Naive thymus-derived CD4-positive, alpha-beta T cell (primary cell): ENCODE measurements at places on chromosomes 2 and 18. TPM values are rescaled to one million over a fixed set of nuclear protein-coding genes. Genes with fewer than 3 reads are reported as not detected.

DNA sequence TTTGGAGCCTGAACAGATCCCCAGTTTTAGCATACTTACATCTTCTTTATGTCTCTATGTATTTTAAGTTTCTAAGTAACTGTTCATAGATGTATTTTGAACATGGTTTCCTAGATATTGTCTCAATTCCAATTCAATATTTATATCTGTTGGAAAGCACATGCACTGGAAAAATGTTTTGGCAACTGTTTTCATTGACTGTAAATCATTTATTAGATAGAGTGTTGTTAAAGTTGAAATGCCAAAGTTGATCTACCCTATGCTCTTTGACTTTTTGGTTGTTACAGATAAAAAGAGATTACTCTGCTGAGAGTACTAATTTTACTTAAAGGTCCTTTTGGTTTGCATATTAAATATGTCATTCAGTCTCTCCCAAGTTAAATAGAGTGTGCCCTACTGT is 345.0 kb upstream of the NRP2 start:
- DNase-seq, result no peak

GRCh38 chr2:78564666-78565065 is 460.8 kb upstream of the REG3G start:
- no peak for DNase-seq

DNA sequence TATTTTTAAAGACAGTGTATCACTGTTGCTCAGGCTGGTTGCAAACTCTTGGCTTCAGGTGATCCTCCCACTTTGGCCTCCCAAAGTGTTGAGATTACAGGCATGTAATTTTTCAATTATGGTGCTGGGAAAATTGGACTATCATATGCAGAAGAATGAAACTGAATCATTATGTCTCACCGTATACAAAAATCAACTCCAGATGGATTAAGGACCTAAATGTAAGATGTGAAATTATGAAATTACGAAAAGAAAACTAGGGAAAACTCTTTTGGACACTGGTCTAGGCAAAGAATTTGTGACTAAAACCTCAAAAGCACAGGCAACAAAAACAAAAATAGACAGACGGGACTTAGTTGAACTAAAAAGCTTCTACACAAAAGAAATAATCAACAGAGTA is 31.2 kb downstream of the MAP3K2 start:
- no peak for DNase-seq

GRCh38 chr2:240469740-240470139 is 34.3 kb downstream of the GPC1 start:
- no peak for DNase-seq

GRCh38 chr2:66850376-66850775 is 415.5 kb downstream of the MEIS1 start:
- no peak for DNase-seq

DNA sequence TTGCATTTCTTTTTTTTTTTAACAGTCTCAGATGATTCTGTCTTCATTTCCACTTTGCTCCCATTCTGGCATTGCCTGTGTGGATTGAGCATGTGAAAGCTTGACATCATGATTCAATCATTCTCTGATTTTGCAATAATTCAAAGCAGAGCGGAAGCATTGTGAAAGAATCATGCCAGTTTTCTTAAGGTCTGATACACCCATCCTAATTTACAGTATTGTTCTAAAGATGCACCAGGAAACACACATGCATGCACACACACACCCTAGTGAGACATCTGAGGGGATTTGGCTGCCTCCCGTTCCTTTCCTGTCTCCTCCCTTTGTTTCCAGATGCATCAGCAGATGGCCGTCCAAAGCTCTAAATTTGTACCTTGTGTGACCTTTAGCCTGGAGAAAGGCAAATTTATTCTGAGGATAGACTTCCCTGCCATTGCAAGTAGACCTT is 97.3 kb downstream of the FMNL2 start:
- no peak for DNase-seq

DNA sequence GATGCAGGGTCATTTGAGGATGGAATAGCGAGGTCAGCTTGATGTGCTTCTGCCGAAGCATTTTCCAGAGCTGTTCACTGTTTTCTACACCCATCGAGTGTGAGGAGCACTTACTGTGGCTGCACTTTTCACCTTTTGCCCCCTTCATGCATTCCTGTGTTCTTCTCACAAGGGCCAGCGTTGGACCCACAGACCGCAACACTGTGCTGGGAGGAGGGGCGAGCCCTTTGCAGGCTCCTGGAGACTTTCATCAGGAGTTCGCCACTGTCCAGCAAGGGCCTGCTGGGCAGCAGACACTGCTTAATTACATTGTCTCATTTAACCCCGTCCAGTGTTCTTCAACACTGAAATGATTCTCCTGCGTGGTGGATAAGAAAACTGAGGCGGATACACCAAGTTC is 29.9 kb downstream of the CYP26B1 start:
- no peak for DNase-seq

DNA sequence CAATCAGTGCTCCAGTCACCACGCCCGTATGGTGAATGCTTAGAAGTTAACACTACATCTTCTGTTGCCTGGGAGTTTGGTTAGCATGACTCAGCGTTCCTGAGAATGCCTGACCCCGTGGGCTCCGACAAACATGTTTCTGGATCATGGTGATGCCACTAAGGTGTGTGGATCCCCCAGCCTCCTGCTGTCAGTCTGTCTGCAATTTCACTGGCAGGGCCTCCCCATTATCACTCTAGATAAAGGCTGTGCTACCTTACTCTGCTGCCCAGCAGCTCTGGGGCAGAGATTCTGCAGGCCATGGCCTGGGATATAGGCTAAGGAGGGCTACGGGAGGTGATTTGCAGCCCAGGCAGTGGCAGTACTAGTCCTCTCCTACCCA is 66.0 kb downstream of the STPG4 start:
- DNase-seq, result no peak

GRCh38 chr2:45688479-45689298 is 37.2 kb downstream of the PRKCE start:
- no peak for DNase-seq

DNA sequence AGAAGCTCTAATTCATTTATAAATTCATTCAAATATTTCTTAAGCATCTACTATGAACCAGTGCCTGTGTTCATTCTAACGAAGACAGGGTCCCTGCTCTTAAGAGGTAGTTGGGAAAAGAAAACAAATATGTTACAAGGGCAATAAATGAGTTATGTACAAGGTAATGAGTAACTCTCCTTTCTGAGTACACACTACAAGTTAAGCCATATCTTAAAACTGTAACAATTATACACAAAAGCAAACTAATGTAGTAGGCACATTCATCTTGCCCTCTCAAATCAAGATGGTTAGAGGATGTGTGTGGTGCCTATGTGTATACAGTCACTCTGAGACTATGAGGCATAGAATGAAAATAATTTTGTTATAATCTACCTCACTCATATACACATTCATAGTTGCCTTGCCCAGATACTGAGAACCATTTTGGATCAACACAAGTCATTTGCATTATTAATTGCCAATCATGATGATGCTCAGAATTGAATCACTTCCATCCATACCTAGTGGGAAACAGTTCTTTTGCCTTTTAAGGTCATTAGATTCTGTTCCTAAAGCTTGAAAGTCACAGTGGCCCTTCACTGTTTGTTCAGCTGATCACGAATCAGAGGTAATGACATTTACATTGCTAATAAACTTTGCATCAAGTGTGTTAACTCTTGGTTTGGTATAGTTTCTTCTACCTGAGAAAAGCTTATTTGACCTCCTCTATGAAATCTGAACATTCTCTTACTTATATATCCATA is 283.1 kb downstream of the ZNF385B start:
- no peak for DNase-seq

DNA sequence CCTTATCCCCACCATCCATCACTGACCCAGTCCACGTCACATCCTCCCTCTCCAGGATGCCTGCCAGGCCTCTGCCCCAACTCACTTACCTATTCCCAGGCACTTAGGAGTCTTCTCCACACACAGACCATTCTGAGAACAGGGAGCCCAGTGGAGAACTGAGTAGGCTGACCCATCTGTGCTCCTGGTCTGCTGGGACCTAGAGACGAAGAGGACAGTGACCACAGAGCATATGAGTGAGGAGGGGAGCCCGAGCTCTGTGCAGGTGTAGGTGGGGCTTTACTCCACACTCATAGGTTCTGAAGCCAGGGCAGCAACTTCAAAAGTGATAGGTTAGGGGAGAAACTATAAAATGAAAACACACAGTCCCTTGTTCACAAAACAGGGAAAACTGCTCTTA is 130.0 kb downstream of the NDUFA10 start:
- DNase-seq, result no peak

GRCh38 chr18:13455960-13456481 is 237.5 kb downstream of the LDLRAD4 start:
- DNase-seq, result no peak

- DNase-seq, result no peak
Observed at GRCh38 chr2:15591373-15591691, 336 bp upstream of the DDX1 start.

DNA sequence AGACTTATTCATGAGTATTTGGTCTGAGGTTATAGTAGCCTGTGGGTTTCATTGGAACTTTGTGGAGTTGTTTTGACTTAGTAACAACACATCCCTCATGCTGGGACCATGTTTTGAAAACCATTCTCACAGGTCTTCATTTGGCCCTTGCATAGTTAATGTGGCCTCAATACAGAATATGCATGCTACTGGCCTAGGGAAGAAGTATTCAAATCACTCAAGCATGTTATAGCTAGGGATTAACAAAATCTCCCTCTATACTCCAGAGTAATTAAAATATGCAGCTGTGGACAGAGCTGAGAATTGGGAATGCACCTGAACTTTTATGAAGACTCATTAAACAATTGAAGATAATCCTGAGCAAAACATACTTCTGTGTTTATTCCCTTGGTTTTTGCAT is 325.5 kb upstream of the CHAC2 start:
- no peak for DNase-seq

GRCh38 chr2:127581516-127582490 is 46.3 kb downstream of the MYO7B start:
- peak; percentile 13 for DNase-seq

GRCh38 chr2:224930124-224930523 is 112.1 kb downstream of the DOCK10 start:
- DNase-seq, result peak; percentile 72

- DNase-seq, result no peak
Observed at GRCh38 chr2:1749489-1750119, 5.3 kb upstream of the PXDN start.

DNA sequence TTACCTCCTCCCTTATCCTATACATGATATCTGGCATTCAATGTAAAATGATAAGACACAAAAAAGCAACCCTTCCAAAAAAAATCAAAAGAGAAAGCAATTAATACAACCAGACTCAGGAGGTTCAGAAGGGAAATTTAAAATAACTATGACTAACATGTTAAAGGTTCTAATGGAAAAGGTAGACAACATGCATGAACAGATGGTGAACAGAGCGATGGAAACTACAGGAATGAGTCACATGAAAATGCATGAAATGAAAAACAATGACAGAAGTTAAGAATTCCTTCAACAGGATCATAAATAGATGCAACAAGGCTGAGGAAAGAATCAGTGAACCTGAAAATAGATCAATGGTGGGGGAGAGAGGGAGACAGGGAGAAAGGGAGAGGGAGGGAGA is 26.1 kb upstream of the ERCC3 start:
- DNase-seq, result no peak

GRCh38 chr2:30886080-30886479 is 78.8 kb upstream of the CAPN13 start:
- DNase-seq, result no peak

- DNase-seq, result no peak
Observed at GRCh38 chr2:23513245-23513871, 128.4 kb downstream of the KLHL29 start.

DNA sequence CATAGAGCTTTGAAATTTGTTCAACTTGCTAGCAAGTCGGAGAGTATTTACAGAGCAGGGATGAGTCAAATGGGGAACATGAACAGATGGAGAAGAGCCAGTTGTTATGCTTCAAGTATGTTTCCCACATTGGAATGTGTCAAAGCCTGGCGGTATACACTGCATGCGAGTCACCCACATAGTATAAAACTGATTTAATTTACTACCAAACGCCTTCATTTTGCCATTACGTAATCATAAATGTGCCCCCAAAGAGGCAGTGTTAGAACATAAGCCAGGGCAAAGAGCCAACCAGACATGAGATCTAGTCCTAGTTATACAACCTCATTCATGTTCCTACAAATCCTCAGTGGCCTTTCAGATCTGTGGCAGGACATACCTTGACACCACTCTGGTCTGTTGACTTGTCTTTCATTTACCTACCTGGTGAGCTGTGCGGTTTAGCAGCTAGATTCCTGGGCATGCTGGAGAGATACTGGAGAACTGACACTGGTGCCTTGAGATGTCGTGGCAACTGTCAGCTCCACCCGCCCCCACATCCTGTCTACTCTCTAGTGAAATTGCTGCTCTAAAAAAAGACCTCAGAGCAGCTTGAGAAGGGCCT is 21.7 kb upstream of the NRP2 start:
- DNase-seq, result no peak

DNA sequence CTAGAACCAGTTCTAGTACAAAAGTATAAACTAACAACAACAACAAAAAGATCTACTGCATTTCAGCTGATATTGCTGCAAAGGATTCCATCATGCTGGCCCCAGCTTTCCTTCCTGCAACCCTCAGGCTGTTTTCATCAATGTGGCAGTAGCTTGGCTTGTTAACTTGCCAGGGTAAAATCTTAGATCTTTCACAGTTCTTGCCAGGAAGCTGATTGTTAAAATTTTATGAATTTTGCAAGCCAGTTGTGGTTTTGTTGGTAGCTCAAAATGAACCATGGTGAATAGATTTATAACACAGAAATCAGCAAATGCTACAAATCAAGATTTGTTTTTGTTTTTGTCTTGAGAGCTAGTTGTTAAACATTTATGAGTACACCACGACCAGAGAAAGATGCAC is 19.3 kb downstream of the CCDC178 start:
- DNase-seq, result no peak

- DNase-seq, result no peak
Observed at GRCh38 chr18:12828116-12829051, 55.7 kb downstream of the PTPN2 start.

GRCh38 chr2:82803307-82803706 is 1655.8 kb downstream of the SUCLG1 start:
- no peak for DNase-seq

Gene ASPRV1
- 2.9 TPM for total RNA-seq

Gene LCT
- total RNA-seq, result not detected

Gene CAPN13
- total RNA-seq, result not detected in 2 replicates

Gene PARD6G
- total RNA-seq, result 0.16 TPM

Gene MAPK4
- total RNA-seq, result not detected in 2 replicates

Gene MTLN
- total RNA-seq, result 39.6 TPM

Gene SLC30A3
- not detected for total RNA-seq

Gene SLC16A14
- 0.49 TPM for total RNA-seq

Gene LYG1
- 3.6 TPM for total RNA-seq

Gene B3GNT7
- total RNA-seq, result 0.24 TPM

Gene TRIM54
- not detected for total RNA-seq

Gene SP3
- total RNA-seq, result 128 TPM

Gene ASXL3
- not detected in 2 replicates for total RNA-seq
